ENCODE measurements at places on chromosomes 4 and X.

- no peak for DNase-seq
These were observed 233.6 kb downstream of the ZNF674 start for GRCh38 chrX:46311581-46312120.

DNA sequence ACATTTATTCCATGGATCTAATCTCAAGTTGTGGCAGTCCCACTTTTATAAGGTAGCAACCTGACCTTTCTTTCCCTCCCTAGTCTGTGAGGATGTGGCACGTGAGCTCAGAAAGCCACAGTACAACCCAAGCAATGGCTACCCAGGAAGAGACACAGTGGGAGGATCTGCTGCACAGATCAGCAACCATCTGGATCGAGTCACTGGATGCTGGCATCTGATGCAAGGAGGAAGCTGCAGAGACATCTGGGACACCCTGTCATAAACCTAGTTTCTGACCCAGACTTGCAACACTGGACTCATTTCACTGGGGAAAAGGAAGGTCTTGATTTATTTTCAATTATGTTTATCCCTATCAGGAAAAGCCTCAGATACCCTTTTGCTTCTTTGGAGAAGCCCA lies 327.1 kb downstream of the PAPSS1 start:
- no peak for DNase-seq

- no peak for DNase-seq
These were observed 89.3 kb upstream of the NEIL3 start for GRCh38 chr4:177220376-177220775.

GRCh38 chr4:86007042-86007441 lies 352.8 kb downstream of the MAPK10 start:
- DNase-seq, result no peak

GRCh38 chr4:54784161-54784671 lies 126.5 kb downstream of the KIT start:
- DNase-seq, result no peak
